ENCODE measurements at places on chromosomes 2 and 18.
A peak's percentile ranks its signal among the peaks of the same experiment; 100 is the strongest.

- no peak for DNase-seq
Measured at GRCh38 chr2:199603721-199604291, 146.1 kb upstream of the SATB2 start.

- DNase-seq = no peak
Measured at GRCh38 chr2:74327199-74327598, 16.0 kb downstream of the SLC4A5 start.

GRCh38 chr18:13375302-13376255, 157.0 kb downstream of the LDLRAD4 start:
- peak; percentile 57 for DNase-seq

DNA sequence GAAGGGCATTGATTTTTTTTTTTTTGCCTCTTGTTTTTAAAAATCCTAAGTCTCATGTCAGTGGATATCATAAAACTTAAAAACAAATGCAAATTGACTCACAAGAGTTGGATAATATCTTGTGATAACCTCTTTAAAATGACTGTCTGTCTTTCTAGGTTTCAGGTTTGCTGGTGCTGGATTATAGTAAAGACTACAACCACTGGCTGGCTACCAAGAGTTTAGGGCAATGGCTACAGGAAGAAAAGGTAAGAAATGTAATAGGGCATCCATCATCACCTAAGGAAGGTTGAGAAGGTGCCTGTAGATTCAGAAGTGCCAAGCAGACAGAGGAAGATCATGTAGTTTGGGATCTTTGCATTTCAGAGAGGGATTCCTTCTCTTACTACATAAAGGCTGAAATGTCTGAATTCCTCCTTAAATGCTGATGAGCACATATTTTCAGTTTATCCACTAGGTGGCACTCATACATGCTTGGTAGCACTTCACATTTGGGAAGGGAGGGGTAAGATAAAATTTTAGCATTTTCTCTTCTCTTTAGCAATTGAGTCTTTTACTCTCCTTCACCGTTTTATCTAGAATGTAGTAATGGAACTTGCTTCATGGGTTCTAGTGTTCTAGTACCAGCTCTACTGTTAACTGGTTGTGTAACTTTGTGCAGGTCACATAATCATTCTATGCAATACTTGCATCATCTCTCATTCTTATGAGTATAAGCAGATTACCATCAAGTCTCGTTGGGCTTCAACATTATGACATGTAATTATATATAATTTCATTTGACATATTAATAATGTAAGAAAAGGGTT, 21.1 kb downstream of the CPS1 start:
- DNase-seq = peak; percentile 1

- no peak for DNase-seq
Measured at GRCh38 chr2:238919307-238919706, 71.4 kb downstream of the TWIST2 start.

All from GM12878 (cell line).